ENCODE measurements at places on chromosomes 16 and 17.

GRCh38 chr17:2681650-2682049 lies 29.9 kb downstream of the CLUH start:
- DNase-seq, result no peak

DNA sequence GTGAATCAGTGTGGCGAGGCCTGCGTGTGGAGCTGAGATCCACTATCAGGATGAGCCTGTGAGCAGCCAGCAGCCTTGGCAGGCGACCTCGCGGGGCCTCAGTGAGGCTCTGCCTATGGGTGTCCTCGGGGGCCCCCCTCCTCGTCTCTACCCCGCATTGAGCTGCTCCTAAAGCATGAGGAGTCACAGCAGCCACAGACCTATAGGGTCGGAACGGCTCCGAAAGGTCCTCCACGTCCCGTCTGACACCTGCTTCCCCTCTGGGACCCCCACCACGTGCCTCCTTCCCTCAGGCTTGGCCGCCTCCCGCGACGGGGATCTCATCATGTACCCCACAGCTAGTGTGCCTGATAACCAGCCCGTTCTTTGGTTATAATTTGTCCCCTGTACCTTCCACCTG lies 28.8 kb downstream of the GRIN2C start:
- no peak for DNase-seq

DNA sequence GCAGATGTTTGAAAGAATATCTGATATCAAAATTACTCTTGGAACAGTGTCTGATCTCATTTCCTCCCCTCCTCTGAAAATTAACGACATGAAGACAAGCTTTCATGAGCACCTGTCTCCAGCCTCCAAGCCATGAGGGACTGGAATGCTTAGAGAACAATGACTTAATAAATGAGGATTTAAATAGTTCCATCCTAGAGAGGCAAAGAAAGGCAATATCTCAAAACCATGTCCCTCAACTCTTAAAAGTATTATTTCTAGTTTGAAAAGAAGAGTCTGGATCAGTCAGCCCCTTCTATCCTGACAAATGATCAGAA lies 137.5 kb downstream of the ANKFN1 start:
- DNase-seq, result no peak

- no peak for DNase-seq
Observed at GRCh38 chr16:88566158-88566557, 4.0 kb upstream of the ZC3H18 start.

DNA sequence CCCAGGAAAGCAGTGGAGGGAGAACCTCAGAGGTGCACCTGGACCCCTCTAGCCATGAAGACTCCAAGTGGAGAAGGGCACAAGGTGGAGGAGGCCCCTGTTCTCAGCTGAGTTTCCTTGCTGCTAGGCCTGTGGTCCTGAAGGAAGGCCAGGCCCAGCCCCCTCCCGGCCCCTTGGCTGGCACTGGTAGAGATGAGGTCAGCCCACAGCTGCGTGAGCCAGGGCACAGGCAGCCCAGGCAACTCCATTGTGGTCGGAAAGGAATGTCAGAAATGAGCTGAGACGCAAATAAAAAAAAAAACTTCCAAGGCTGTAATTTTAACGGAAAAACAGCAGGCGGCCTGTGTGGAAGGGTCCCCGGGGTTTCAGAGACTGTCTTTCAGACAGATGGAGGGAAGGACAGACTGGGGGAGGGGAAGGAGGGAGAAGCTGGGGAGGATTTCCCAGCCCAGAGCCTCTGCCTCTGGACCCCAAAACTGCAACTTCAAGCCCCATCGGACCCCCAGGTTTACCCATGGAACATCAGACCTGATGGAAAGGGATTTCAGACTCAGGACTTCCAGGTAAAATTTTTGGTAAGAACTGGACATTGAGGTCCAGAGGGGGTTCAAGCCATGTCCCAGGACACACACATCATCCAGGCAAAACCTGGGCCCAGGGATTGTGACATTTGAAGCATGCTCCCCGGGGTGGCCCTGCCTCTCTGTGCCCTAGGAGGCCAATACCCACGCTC lies 25.6 kb upstream of the MRPS23 start:
- DNase-seq, result peak; percentile 43

GRCh38 chr17:56681561-56682266 lies 88.2 kb downstream of the NOG start:
- DNase-seq, result no peak

GRCh38 chr17:56908001-56908542 lies 5.8 kb downstream of the TRIM25 start:
- no peak for DNase-seq

GRCh38 chr16:46812781-46813540 lies 18.0 kb downstream of the C16orf87 start:
- DNase-seq, result no peak

DNA sequence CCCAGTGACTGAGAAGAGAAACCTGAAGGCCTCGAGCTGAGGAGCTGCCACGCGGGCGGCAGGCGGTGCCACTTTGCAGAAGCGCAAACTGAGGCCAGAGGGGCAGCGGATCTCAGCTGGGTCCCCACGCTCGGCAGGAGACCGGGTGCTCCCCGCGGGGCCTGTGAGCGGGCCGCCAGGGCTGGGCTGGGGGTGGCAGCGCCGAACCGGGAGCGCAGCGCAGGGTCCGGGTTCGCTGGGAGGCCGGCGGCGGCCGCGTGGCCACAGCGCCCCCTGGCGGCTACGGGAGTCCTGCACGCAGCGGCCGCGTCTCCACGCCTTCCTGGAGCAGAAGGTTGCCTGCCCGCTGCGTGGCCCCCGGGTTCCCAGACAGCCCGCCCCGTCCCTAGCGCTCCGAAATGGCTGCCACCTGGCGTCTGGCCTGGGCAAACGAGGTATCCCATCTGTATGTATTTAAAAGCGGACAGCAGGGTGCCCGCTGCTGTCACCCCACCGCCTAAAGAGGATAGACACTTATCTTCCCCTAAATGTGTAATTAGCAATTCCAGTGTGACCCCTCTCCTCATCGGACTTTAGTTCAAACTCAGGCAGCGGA lies 96.1 kb upstream of the CDH5 start:
- DNase-seq, result peak; percentile 40

GRCh38 chr16:9867176-9867575 lies 315.1 kb downstream of the GRIN2A start:
- DNase-seq, result peak; percentile 12
